ENCODE measurements at places on chromosomes 3 and 15.

DNA sequence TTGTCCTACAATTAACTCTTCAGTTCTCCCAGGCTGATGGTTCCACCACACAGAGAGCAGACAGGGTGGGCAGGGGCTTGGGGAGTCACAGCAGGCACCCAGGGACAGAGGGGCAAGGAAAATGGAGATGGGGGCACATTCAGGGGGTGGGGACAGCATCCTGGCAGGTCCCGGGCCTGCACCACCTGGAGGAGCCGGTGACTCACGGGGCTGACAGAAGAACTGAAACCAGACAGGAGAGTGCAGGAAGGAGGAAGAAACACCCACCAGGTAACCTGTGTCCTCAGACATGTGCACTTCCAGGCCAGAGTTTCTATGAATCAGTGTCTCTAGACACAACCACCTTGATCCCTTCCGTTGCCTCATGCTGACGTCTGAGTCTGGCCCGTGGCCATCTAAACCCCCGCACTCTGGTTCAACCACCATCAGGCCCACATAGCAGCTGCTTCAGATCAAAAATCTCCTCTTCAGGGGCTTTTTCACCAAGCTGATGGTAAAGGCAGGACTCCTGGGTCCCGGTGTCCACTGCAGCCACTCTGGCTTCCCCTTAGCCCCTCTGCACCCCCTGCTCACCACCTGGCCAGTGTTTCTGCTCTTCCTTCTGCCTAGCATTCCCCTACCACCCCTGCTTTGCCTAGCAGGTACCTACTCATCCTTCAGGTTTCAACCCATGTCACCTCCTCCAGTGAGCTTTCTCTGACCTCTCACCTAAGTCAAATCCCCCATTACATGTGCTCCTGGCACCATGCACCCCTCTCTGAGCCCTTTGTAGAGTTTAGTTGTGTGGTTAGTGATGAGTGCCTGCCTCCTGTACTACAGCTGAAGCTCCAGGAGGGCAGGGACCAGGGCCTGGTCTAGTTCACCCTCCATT lies 16.5 kb upstream of the CYP11A1 start:
- DNase-seq = peak; percentile 49

- DNase-seq = no peak
Observed at GRCh38 chr15:99914723-99915122, 181.5 kb upstream of the LYSMD4 start.

- no peak for DNase-seq
Observed at GRCh38 chr3:101819649-101820206, 29.6 kb upstream of the NFKBIZ start.

GRCh38 chr15:29071882-29072273 lies 186.1 kb downstream of the APBA2 start:
- DNase-seq = no peak

DNA sequence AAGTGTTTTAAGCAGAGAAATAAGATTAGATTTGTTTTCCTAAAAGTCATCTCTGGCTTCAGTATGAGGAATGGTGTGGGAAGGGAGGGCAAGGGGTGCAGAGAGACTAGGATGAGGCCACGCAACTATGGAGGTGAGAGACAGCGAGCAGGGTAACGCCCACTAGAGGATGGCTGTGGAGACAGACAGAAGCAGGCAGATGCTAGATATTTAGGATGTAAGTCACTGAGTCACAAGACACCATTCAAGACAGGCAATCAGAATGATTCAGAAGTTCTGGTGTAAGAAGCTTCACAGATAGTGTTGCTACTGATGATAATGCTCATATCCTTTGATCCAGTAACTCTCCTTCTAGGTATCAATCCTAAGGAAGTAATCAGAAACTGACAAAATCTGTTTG lies 19.1 kb downstream of the HSPBAP1 start:
- DNase-seq = no peak

- no peak for DNase-seq
Observed at GRCh38 chr3:38610934-38611333, 38.6 kb downstream of the SCN5A start.

DNA sequence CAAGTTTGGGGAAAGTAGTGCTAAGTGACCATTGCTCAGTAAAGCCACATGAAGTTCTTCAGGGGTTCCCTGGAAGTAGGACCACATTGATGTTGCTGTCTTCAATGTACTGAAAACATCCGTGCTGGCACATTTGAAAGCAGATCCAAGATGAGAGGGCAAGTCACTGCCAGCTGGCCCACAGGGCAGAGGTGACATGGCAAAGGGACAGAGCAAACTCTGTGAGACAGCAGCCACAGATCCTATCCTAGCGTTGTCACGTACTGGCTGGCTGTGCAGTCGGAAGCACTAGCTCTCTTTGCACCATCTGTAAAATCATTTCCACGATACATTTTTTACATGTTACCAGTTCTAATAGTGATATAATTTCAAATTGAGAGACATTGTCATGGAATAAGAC lies 13.8 kb downstream of the MUC13 start:
- no peak for DNase-seq

DNA sequence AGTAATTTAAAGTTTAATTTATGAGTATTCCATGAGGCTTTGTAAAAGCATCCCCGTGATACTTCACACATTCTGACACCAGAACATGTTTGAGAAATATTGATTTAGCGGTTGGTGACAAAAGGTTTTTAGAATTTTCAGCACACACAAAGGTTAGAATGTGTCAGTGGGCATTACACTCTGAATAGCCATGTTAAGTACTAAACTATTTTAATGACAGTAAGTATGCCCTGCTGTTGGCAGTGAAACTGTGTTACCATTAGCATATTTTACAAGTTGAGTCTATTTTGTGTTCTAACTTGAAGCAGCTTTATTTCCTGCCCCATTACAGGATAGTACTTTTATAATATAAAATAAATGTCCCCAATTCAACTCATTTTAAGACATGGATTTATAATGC lies 66.5 kb downstream of the ADAMTSL3 start:
- no peak for DNase-seq

GRCh38 chr15:80788536-80788935 lies 9.4 kb downstream of the CEMIP start:
- no peak for DNase-seq

GRCh38 chr3:46700772-46701171 lies 420 bp upstream of the TMIE start:
- DNase-seq = no peak

DNA sequence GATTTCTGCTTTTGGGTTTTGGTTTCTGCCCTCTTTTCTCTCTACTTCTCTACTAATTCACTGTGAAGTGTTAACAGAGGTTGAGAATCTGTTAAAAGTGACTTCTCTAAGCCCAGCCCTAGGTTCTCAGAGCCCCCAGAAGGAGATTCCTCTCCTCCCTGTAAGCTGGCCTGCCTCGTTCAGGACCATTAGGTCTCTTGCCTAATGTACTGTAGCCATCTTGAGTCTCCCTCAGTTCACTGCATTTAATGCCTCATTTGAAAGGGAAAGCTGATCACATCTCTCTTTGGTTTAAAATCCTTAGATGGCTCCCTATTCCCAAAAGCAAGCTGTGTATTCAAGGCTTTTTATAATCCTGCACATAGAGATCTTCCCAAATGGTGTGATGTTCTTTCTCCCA lies 16.3 kb downstream of the RTP1 start:
- no peak for DNase-seq

- no peak for DNase-seq
Observed at GRCh38 chr3:18623220-18623619, 198.1 kb upstream of the SATB1 start.

GRCh38 chr3:190307164-190307545 lies 15.1 kb downstream of the CLDN1 start:
- no peak for DNase-seq

- DNase-seq = no peak
Observed at GRCh38 chr3:51268132-51268531, 117.0 kb upstream of the MANF start.

DNA sequence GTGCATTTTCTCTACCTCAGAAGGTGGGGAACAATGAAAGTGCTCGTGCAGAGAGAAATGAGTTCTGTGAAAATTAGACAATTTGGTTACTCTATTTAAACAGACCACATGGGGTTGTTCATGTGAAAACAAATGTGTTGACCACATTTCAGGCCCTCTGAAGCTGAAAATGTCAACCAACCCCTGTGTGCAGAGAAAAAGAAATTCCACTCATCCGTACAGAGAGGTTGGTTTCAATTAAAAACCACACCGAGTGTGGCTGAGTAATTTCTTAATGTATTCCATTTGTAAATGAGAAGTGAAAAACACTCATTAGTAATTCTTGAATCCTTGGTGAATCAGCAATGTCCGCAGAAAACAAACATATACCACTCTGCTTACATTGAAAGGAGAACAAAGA lies 46.9 kb upstream of the SLC7A14 start:
- DNase-seq = no peak

DNA sequence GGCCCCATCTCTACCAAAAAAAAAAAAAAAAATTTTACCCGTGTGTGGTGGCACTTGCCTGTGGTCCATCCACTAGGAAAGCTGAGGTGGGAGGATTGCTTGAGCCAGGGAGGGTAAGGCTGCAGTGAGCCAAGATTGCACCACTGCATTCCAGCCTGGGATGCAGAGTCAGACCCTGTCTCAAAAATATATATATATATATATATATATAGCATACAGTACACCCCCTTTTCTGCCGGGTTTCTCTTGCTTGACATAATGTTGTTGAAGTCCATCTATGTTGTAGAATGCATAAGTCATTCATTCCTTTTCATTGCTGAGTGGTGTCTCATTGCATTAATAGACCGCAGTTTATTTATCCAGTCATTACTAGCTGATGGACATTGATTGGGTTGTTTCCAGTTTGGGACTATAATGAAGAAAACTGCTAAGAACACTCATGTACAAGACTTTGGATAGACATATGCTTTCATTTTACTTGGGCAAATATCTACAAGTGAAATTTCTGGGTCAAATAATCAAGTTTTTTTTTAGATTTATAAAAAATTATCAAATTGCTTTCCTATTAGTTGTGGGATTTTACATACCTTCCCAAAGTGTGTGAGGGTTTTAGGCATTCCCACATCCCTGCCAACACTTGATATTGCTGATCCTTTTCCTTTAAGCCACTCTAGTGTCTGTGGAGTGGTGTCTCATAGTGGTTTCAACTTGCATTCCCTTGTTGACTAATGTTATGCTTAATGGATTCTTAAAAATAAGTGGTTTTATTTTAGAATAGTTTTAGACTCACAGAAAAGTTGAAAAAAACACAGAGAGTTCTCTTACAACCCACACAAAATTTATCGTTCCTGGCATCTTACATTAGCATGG lies 2.1 kb upstream of the PRR20G start:
- DNase-seq = no peak

- DNase-seq = no peak
Observed at GRCh38 chr3:147797095-147797494, 387.9 kb downstream of the ZIC1 start.

DNA sequence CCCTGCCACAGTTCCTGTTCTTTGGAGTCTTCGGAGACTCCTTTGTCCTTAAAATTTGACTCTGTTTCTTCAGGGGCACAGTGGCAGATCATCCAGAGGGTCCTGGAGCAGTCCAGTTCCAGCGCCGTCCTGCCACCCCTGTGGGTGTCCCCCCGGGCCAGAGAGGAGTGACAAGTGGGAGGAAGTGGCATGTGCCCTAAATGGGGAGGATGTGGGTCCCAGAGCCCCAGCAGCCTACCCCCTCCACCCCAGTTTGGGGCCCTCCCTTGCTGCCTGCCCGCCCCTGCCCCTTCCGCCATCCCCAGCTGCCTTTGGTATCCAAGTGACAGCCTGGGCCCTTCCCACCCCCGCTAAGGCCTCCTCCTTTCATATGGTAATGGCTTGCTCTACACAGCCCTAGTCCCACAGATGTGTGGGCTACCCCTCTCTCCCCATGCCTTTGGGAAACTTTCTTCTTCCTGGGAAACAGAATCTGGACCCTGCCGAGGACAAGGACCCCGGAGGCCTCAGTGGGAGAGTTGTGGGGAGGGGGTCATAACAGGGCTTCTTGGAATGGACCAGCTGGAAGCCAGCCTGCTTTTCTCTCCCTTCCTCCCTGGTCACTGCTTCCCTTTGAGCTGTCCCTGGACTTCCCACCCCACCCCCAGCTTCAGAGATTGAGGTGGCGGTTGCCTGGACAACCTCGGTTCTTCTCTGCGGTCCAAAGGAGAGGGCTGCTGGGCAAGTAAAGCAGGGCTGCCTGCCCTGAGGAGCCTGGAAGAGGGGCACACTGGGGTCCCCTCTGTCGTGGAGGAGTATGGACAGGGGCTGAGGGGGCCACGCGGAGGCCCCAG lies 43.2 kb downstream of the KLHL25 start:
- DNase-seq = no peak

- no peak for DNase-seq
Observed at GRCh38 chr3:14796403-14797077, 22.2 kb upstream of the FGD5 start.

DNA sequence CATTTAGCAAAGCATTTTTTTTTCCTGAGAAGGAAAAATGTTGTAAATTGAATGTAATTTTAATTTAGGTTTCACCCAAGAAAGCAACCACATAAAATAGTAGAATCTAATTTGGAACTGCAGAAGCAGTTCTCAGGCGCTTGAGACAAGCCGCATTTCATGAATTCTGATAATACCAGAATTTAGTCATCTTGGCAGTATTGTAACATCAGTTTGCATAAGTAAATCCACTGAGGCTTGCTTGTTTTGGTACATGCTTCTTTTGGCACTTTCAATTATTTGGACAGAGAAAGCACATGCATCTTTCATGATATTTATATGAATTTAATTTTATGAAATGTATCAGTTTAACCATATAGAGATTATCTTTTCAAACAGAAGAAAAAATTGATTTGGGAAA lies 389.7 kb upstream of the ROBO1 start:
- no peak for DNase-seq

- peak; percentile 16 for DNase-seq
Observed at GRCh38 chr3:32334675-32335074, 57.0 kb upstream of the CMTM7 start.

- DNase-seq = no peak
Observed at GRCh38 chr15:45276831-45277230, 24.8 kb downstream of the SLC28A2 start.

GRCh38 chr3:143707848-143708247 lies 140.4 kb downstream of the SLC9A9 start:
- no peak for DNase-seq

- DNase-seq = no peak
Observed at GRCh38 chr3:123518892-123519485, 65.9 kb downstream of the HACD2 start.

GRCh38 chr3:108089579-108089978 lies 1.3 kb downstream of the CD47 start:
- DNase-seq = no peak

DNA sequence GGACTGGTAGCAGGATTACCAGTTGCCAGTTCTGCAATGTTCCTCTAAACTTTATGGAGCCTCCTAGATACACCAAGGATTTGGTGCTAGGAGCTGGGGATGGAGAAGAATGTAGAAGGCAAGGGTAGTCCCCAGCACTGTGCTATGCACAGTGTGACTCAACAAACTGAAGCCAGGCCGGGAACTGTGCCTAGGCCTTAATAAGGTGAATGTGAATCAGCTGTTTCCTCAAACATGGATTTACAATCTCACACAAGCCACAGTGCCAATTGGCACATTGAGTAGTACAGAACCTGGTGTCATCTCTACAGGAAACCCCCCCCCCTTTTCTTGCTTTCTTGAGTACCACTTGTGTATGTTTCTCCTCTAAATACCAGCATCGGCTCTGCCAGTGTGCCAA lies 32.5 kb downstream of the MRPS25 start:
- no peak for DNase-seq
